ENCODE measurements at places on chromosomes 1 and 21. TPM values are rescaled to one million over a fixed set of nuclear protein-coding genes. Genes with fewer than 3 reads are reported as not detected.

The RASSF5 gene
- total RNA-seq, result 3.1 TPM

The FCER1G gene
- total RNA-seq, result 0.74 TPM

The FLG2 gene
- not detected for total RNA-seq

The LENEP gene
- total RNA-seq, result 1.5 TPM

The RYR2 gene
- total RNA-seq, result 6.7 TPM

The RAVER2 gene
- total RNA-seq, result 24.6 TPM

The AK5 gene
- 8.8 TPM for total RNA-seq

The LHX8 gene
- total RNA-seq, result 0.27 TPM

The C1orf94 gene
- total RNA-seq, result 5.3 TPM

The TRAF3IP3 gene
- total RNA-seq, result not detected

The HRNR gene
- not detected for total RNA-seq

The DMBX1 gene
- not detected for total RNA-seq

The AZIN2 gene
- 1.4 TPM for total RNA-seq

The VSIG8 gene
- total RNA-seq, result not detected

The RIPK4 gene
- total RNA-seq, result 9.2 TPM

The HAO2 gene
- total RNA-seq, result not detected

The OLFML3 gene
- total RNA-seq, result 69.9 TPM

The CR2 gene
- total RNA-seq, result 4.4 TPM

The MEX3A gene
- 31.5 TPM for total RNA-seq

The MR1 gene
- not detected for total RNA-seq

The IGSF9 gene
- total RNA-seq, result 27.6 TPM

The RAD54L gene
- total RNA-seq, result 48.1 TPM

The LCE3D gene
- total RNA-seq, result not detected

The GBP4 gene
- 0.03 TPM for total RNA-seq

The PDE4B gene
- total RNA-seq, result 25.6 TPM
